ENCODE measurements at places on chromosomes 12 and 14. TPM values are rescaled to one million over a fixed set of nuclear protein-coding genes. Genes with fewer than 3 reads are reported as not detected.

DNA sequence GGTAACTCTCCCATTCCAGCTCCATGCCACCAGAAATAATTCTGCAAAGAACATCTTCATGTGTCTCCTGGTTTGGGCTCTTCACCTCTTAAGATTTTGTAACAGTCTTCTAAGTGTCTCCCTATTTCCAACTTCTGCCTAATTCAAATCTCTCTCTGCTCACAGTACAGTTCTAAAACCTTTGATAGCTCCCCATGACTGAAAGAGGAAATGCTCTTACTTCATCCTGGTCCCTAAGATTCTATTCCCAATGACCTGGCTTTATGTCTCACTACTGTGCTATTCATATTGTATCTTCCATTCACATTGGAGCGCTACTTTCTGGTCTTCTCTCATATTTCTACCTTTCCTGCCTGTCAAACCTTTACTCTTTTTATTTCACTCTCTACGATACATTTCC is 1.6 kb downstream of the AMN1 start:
- no peak for DNase-seq

- DNase-seq, result peak; percentile 37
Measured at GRCh38 chr12:85280165-85280983, at the start of gene ALX1. Gene ALX1 (plus strand): TSS chr12:85280220. CDS start chr12:85280262, 42 bp downstream.

DNA sequence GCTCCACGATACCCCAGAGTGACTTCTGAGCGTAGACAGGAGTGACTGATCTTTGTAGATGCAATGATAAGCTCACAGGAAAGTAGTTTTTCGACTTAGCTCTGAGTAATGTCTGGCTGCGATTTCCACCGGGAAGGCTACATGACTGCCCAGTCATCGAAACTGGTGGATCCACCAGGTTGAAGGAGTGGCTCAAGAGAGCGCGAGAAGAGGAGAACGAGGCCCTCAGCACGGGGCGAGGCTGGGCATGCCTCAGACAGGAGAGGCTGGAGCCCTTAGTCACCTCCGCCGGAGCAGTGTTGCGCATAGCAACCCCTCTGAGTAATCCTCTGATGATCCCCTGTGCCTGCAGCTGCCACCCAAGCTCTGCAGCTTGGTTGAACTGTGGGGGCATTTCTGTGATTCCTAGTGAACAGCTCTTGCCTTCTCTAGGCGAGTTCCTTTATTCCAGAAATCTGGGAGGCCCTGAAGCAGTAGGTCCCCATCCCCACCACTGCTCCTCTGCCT is 25.6 kb downstream of the ELK3 start:
- peak; percentile 97 for DNase-seq

GRCh38 chr14:66746316-66747006 is 238.5 kb downstream of the GPHN start:
- DNase-seq, result no peak

The SENP1 gene
- total RNA-seq, result 49.5 TPM

The CEP170B gene
- total RNA-seq, result 5.9 TPM

The STON2 gene
- 0.08 TPM for total RNA-seq

The C3AR1 gene
- total RNA-seq, result 1.9 TPM

- DNase-seq, result no peak
Measured at GRCh38 chr14:98444077-98444476, 827.9 kb downstream of the BCL11B start.

DNA sequence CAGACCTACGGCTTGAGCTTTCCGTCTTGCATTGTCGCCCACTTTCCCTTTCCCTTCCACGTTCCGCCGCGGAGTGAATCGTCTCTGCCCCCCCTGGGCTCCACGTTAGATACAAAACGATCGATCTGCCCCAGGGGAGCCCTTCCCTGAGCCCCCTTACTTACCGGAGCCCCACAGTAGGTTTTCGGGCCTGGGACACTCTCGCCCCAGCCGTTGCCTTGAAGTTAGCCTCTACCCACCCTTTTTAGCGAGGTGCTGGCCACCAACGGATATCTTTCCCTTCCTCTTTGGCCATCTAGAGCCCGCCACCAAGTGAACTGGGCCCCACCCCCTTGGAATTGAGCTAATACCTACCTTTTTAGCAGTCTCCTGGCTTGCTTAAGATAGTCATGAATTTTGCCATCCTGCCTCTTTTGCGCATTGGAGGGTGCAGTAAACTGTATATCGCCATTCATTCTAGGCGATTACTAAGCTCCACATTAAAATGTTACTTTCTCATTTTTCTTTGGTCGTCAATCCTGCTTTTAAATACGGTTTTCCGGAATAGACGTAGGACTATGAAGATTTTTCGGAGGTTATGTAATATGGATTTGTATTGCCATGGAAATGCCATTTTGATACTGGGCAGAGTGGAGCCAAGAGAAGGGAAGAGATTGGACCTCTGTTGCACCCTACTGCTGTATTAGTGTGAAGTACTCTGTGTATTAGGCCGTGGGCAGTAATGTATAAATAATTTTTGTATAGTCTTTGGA is 764 bp downstream of the RBM25 start:
- DNase-seq, result peak; percentile 56

The ATN1 gene
- 6.0 TPM for total RNA-seq

GRCh38 chr12:113130457-113131135 is 5.0 kb downstream of the RASAL1 start:
- DNase-seq, result no peak

DNA sequence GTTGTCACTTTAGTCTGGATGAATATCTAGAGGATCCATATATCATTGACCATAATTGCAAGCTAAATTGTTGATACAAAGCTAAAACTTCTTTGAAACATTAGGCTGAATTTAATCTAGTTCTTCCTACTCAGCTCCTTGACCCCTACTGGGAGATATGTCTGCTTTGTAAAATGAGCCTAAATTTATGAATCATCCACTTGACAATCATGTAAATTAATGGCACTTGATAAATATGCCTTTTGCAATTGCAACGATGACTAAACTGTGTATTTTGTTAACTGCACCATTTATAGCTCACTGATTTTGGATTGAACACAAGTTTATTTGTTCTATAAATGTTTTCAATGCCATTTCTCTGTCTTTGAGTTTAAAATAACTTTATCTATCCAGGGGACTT is 1616.5 kb upstream of the FLRT2 start:
- DNase-seq, result no peak

Measured in SJSA1 (cell line).